COLO829 (cell line): ENCODE measurements at places on chromosomes 11 and 22.

DNA sequence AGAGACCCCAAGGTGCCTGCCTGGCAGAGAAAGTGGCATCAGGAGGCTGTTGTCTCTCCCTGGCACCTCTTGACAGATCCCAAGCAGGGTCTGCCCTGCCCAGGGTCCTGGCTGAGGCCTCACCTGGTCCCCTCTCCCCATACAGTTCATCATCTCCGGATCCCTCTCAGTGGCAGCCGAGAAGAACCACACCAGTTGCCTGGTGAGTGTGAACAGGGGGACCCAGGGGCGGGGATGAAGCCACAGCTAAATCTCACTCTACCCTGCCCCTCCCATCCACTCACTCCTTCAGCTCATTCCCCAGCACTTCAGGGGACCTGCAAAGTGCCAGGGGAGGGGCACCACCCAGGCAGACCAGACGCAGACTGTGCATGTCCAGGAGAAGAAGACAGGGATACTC lies 14.0 kb upstream of the MS4A10 start:
- no peak for DNase-seq

GRCh38 chr11:75652936-75653335 lies 15.9 kb downstream of the MAP6 start:
- no peak for DNase-seq

DNA sequence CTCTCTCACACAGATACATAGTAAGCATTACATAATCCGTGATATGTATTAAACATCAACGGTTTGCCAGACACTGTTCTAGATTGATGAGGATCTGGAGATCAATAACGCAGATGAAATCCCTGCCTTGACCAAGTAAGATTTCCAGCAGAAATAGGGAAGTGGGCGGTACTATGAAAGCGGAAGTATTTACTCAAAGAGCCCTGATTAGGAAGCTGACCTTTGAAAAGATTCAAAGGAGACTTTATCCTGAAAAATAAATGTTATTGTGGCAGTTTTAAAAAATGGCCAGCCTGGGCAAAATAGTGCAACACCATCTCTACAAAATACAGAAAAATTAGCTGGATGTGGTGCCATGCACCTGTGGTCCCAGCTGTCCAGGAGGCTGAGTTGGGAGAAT lies 26.8 kb downstream of the GAB2 start:
- no peak for DNase-seq

DNA sequence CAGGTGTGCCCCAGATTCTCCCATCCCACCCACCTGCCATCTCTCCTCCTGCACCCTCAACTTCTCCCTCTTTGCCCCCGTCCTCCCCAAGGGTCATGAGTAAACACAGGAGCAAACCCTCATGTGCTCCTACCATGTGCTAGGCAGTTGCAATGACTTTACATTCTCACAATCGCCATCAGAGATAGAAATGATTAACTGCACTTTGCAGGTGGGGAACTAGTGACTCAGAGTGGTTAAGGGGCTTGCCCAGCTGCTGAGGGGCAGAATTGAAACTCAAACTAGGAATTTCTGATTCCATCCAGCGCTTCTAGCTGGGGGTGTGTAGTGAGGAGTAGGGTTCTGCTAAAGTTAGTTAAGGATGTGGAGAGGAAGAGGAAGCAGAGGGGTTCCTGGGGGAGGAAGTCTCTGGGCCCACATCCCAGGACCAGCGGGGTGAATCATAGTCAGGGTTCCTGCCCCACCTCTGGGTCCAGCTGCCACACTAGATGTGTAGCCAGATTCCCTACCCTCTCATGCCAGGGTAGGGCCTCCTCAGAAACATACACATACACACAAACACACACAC lies 16.0 kb upstream of the PRG2 start:
- no peak for DNase-seq

DNA sequence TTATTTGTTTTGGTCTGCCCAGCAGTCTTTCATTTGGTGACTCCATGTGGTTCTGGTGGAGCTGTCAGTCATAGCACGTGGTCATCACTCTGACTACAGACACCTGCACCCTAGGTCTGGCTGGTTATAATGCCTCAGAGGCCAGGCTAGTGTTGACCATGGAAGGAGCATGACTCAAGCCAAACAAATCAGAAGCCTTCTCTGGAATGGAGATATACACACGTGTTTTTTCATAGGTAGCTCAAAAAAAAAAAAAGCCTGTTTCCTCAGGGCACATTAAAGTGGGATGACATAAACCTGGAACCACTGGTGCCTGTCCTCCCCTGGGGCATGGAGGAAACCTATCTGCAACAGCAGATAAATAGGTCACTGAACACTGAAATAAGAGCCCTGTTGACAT lies 8.1 kb upstream of the PLAAT3 start:
- DNase-seq: no peak

GRCh38 chr11:4092026-4092425 lies 2.6 kb upstream of the RRM1 start:
- no peak for DNase-seq

GRCh38 chr11:93543292-93543977 lies at the start of gene SMCO4:
Gene SMCO4, minus strand, starts transcription at chr11:93543391. Its CDS starts 64,202 bp downstream, at chr11:93479189.
- peak; percentile 42 for DNase-seq

GRCh38 chr11:10413268-10413667 lies 41.8 kb upstream of the AMPD3 start:
- no peak for DNase-seq

DNA sequence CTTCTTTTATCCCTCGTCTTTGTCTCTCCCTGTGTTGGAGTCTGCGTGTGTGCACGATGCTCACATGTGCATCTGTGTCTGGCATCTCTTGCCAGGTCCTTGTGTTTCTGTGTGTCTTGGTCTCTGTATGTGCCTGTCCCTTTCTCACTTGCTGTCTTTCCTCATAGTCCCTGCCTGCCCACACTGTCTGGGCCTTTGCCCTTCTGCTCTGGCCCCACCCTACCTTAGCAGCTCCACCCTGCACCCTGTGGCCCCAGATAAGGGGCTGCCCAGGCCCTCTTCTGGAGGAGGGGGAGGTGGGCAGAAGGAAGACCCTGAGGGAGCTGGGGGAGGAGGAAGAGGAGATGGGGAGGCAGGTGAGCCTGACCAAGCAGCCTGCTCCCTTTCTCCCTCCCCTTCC lies 2.8 kb downstream of the EHBP1L1 start:
- no peak for DNase-seq

DNA sequence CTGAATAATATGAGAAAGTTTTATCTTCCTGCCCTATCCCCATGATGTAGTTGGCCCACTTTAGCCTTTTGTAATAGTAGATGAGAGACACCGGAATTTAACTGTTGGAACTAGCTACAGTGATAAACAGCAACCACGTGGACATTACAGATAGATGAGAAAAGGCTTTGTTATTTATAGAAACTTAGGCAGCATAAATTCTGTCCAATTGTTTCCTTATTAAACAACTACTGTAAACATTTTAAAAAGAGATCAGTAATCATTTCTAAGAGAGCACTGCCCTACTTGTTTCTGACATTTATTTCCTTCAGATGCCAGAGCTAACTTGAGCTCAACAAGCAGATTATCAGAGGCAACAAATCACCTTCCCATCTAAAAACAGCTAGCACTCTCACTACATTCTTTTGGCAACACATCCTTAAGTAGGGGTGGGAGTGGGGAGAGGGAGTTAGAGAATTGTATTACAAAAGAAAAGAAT lies 63.1 kb downstream of the SOX6 start:
- DNase-seq: no peak

- DNase-seq: no peak
Observed at GRCh38 chr11:130776061-130776419, 140.2 kb downstream of the SNX19 start.

GRCh38 chr11:8266246-8267241 lies 2.9 kb upstream of the LMO1 start:
- DNase-seq: no peak

DNA sequence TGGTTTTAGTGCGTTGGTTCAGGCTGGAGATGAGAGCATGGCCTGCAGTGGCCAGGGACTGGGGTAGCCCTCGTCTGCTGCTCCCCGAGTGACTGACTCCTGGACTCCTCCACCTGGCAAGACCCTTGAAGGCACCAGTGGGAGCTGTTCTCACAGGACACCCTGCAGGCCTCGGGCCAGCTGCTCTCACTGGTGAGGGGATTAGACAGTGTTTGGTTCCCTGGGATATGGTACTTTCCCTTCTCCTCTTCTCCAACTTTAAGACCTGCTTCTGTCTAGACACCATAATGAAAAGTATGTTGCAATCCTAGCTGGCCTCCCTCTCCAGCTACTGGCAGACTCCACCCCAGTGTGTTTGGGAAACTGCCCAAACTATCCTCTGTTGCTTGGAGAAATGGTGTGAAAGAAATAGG lies 168.8 kb upstream of the CADM1 start:
- no peak for DNase-seq

GRCh38 chr22:27115816-27116256 lies 458.4 kb downstream of the MIAT start:
- DNase-seq: no peak

DNA sequence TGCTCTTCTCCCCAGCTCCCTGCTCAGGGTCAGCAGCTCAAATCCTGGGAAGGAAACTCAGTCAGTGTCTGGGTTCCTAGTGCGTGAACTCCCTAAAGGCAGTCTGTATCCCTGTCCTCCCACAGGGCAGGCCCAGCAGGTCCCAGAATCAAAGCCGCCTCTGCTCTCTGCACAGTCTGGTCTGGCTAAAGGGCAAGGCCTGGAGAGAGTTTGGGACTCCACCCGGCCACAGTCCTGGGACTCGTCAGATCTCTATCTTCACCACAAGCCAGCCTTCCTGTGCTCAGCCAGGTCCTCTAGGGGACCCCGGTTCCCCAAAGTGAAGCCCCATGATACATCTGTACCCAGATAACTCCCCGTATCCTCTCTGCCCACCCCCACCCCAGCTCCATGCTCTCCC lies 56.2 kb upstream of the CSNK2A3 start:
- DNase-seq: no peak

- no peak for DNase-seq
Observed at GRCh38 chr22:29860006-29860766, 22.1 kb upstream of the ASCC2 start.
